Stimulated activated CD4-positive, alpha-beta T cell treated with anti-CD3 and anti-CD28 coated beads, Interleukin-15, amount 100 ng/mL, for 1 hour (primary cell): ENCODE measurements at places on chromosomes 2 and 18.

DNA sequence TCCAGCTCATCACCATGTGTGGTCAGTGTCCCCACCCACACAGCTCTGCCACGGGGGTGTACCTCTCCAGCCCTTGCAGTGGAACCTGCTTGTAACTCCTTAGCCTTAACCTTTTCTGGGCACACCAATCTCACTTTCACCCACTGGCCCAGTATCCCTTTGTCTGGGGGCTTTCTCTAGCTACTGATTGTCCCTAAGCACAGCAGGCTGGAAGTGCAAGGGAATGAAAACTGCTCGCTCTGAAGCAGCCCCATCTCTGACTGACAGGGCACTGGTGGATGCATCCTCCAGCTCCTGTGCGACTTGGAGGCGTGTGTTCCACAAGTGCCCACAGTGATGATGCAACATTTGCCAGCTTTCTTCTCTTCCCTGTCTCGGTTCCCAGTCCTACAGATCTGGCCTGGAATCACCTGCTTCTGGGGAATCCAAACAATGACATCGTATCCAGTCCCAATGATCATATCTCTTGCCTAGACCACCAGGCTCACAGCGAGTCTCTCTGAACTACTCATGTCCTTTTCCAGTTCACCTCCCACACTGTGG, 33.6 kb downstream of the SCTR start:
- no peak for DNase-seq

- DNase-seq: no peak
Observed at GRCh38 chr18:41119031-41119430, 836.0 kb upstream of the PIK3C3 start.

GRCh38 chr18:39962546-39962945, 1992.5 kb upstream of the PIK3C3 start:
- DNase-seq: no peak

DNA sequence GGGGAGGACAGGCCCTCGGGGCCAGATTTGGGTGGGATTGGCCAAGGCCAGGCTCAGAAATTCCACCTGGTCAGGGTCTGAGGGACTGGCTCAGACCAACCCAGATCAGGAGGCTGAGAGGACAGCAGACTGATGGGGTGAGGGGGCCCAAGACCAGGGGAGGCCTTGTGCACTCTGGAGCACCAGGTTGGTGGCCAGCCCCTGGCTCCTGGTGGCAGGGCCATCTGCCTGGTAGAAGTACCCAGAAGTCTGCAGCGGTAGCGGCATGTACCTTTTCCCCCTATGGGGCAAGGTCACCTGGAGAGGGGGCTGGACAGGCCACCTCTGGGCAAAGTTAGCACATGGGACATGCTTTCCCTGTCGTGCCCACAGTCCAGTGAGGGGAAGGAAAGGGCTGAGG, 21.2 kb upstream of the ODC1 start:
- DNase-seq: no peak

- no peak for DNase-seq
Observed at GRCh38 chr18:4454537-4455112, 482 bp downstream of the DLGAP1 start.

DNA sequence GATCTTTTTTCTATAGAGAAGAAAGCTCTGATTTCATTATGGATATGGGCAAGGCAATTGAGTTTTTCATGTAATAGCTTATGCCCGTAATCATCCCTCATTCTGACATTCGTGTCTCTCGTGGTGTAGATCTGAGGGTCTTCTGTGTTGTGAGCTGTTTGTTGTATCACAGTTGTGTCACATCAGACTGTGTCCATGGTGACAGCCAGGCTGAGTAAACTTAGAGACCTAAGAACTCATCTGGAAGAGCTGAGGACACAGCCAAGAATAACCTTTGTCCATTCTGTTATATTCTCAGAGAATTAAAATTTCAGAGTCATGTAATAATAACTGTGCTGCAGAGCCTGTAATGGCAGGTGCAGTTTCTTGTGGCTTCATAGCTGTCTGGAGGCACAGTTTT, 116.5 kb downstream of the ATP9B start:
- DNase-seq: no peak

DNA sequence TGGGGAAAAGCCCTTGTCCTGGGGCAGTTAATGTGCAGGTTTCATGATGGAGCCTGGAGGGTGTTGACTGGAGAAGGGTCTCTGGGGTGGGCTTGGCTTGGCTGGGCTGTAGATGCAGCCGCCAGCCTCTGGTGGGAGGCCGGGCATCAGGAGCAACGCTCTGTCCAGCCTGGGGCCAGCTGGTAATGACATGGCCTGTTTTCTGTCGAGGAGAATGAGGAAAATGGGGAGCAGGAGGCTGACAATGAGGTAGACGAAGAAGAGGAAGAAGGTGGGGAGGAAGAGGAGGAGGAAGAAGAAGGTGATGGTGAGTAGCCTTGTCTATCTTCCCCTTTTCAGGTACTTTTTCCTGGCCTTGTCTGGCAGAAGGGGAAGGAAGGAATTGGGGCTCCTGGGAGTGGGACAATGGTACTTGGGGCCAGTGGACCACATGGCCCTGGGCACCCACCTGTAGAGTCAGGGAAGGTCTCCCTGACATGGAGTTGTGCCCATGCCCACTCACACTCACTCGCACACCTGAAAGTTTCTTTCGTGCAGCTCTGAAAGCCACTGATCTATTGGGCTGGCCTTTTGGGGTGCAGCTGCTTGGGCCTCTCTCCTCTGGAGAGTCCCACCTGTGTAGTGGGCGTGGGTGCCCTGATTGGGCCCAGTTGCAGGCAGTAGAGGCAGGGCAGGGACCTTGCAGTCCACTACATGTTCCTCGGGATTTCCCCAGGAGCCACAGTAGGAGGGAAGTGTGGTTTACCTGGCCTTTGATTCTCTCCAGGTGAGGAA, 3.5 kb downstream of the PTMA start:
- DNase-seq: no peak

- DNase-seq: no peak
Observed at GRCh38 chr2:208195531-208195930, 5.7 kb upstream of the C2orf80 start.

- DNase-seq: no peak
Observed at GRCh38 chr2:167814881-167815718, 432.3 kb downstream of the STK39 start.

GRCh38 chr2:47006374-47007222, 91.0 kb upstream of the MCFD2 start:
- no peak for DNase-seq

GRCh38 chr2:106020032-106020431, 174.1 kb downstream of the UXS1 start:
- DNase-seq: no peak

DNA sequence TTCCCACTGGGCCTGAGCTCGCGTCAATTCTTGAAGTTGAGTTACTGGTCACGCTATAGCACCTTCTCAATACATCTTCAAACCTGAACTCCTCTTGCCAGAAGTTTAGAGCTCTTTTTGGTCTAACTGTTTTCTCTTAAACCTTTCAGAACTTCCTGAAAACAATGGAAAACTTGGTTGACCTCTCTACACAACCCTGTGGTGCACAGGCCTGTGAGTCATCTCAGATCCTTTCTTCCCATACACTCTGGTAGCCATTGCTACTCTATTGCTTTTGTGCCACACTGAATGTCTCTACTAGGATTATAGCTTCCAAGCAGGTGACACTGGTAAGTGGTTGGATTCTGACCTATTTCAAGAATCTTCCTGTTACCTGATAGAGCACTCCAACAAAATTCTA, 321.5 kb upstream of the FSIP2 start:
- DNase-seq: no peak

DNA sequence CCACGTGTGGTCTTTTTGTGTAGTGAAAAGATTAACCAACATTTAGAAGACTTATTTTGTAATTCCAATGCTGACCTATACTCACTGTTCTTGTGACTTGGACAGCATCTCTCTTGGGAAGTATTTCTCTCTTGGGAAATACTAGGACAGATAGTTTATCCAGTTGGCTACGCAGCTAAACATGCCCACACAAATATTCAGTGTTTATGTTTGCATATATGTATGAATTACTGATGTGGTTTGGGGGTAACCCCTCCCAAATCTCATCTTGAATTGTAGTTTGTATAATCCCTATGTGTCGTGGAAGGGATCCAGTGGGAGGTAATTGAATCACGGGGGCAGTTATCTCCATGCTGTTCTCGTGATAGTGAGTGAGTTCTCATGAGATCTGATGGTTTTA, 2062.3 kb upstream of the CELF4 start:
- no peak for DNase-seq

- DNase-seq: no peak
Observed at GRCh38 chr18:25517881-25518715, 166.1 kb upstream of the ZNF521 start.

GRCh38 chr2:231568785-231569435, 23.8 kb upstream of the TEX44 start:
- no peak for DNase-seq

- no peak for DNase-seq
Observed at GRCh38 chr2:238069877-238070276, 9.1 kb downstream of the SCLY start.

- no peak for DNase-seq
Observed at GRCh38 chr18:9688036-9688741, 19.9 kb upstream of the RAB31 start.

DNA sequence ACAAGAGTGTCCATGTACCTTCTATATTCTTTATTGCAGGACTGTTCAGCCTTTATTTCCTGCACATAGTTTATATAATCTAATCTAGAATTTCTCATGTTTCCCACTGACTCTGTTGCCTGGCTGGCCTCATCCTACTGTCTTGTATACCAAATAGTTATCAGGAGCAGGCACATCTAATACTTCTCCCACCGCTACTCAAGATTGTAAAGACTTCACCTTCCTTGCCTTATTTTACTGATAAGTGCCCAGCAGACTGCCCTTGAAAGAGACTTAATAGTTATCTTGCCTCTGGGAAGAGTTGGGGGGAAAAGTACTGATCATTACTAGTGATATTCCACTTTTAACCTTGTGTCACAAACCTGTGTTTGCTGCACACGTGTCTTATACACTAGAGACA, 26.1 kb upstream of the AAK1 start:
- DNase-seq: no peak

- DNase-seq: no peak
Observed at GRCh38 chr2:178072383-178073301, at the start of gene PDE11A. Gene PDE11A, minus strand, starts transcription at chr2:178072777. Its CDS starts 340 bp downstream, at chr2:178072437.
